ENCODE measurements at places on chromosomes 11 and 22. TPM values are rescaled to one million over a fixed set of nuclear protein-coding genes. Genes with fewer than 3 reads are reported as not detected.

The SLC17A6 gene
- not detected for total RNA-seq

The DBX1 gene
- total RNA-seq = not detected

The MS4A6E gene
- total RNA-seq = not detected

The P2RX6 gene
- total RNA-seq = 8.6 TPM

The COPB1 gene
- 274 TPM for total RNA-seq

The TRIM49D1 gene
- not detected for total RNA-seq

The OR8A1 gene
- total RNA-seq = not detected

DNA sequence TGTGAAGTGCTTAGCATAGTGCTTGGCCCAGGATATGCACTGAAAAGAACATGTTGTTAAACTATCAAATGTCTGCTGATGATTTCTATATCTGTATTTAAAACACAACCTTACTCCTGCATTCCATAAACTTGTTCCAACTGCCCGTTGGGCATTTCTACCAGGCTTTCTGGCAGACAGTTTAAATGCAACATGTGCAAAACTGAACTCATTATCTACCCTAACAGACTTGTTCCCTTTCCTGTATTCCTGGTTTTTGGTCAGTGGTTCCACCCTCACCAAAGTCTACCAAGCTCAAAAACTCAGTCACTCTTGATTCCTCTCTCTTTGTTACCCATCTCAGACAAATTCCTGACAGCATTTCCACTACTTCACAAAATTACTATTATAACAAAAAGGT, 6.5 kb upstream of the RAB38 start:
- no peak for DNase-seq

DNA sequence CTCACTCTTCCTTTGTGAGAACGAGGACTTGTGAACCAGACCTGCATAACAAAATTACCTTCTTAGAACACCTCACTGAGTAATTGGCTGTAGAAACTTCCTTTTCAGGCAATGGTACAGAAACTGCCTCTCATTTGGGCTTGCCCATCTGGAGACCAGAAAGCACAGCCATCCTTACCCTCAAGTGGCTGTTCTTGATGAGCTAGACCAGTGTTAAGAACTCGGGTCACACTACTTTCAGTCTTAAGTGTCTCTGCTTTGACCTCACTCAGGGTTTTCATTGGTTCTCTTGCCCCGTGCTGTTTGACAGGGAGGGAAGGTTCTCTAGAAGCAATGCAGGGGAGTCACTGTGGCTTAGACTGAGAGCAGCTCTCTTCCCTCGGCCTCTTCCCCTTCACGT, 29.3 kb downstream of the NAT10 start:
- no peak for DNase-seq

- DNase-seq = no peak
These were observed 33.5 kb upstream of the GNAZ start for GRCh38 chr22:23036684-23037428.

DNA sequence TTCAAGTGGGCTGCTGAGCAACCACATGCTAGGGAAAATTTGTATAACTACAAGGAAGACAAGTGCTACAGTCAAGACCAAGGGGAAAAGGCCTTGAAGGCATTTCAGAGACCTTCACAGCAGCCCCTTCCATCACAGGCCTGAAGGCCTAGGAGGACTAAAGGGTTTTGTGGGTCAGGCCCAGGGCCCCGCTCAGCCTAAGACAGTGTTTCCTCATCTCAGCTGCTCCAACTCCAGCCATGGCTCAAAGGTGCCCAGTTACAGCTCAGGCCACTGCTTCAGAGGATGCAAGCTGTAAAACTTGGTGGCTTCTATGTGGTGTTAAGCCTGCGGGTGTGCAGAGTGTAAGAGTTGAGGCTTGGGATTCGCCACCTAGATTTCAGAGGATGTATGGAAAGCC, 260.5 kb downstream of the NXPE2 start:
- no peak for DNase-seq

- DNase-seq = no peak
These were observed 20.8 kb upstream of the PEX26 start for GRCh38 chr22:18056807-18057474.

DNA sequence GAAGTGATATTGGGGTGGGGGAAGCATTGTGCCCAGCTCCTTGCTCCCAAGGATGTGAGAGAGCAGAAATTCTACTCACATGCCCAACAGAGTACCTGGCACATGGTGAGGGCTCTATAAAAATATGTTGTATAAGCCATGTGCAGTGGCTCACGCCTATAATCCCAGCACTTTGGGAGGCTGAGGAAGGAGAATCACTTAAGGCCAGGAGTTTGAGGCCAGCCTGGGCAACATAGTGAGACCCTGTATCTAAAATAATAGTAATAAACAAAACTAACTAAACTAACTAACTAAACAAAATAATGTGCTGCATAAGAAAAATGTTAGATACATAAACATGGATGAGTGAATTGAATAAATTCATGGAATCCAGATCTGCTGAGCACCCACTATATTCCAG, 33.2 kb upstream of the LRRC32 start:
- no peak for DNase-seq
